Activated T-cell treated with anti-CD3 and anti-CD28 coated beads, Interleukin-2, amount 50 U/mL, for 72 hours (primary cell): ENCODE measurements at places on chromosomes 13 and 19.

GRCh38 chr13:38693641-38694040 lies 6.8 kb downstream of the FREM2 start:
- no peak for DNase-seq

GRCh38 chr13:45333251-45333976 lies 7.6 kb downstream of the TPT1 start:
- DNase-seq: no peak

DNA sequence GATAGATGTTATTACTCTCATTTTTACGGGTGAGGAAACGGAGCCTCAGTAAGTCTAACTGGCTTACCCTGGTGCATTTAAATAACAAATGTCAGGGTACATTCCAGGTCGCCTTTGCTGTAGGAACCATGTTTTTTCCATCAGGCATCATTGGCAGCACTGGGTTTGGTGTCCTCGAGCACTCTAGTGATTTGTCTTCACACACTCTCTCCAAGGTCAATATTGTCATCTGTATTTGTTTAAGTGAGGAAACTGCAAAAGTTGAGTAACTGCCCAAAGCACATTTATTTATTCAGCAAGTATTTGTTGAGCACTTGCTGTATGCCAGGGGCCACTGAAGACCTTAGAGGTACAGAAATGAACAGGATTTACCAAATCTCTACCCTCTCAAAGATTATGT lies 78.6 kb downstream of the DCT start:
- DNase-seq: no peak

GRCh38 chr13:26707122-26708006 lies 53.2 kb downstream of the GPR12 start:
- DNase-seq: peak; percentile 30

- DNase-seq: peak; percentile 33
Observed at GRCh38 chr19:52492201-52492993, 35.1 kb upstream of the ZNF808 start.

DNA sequence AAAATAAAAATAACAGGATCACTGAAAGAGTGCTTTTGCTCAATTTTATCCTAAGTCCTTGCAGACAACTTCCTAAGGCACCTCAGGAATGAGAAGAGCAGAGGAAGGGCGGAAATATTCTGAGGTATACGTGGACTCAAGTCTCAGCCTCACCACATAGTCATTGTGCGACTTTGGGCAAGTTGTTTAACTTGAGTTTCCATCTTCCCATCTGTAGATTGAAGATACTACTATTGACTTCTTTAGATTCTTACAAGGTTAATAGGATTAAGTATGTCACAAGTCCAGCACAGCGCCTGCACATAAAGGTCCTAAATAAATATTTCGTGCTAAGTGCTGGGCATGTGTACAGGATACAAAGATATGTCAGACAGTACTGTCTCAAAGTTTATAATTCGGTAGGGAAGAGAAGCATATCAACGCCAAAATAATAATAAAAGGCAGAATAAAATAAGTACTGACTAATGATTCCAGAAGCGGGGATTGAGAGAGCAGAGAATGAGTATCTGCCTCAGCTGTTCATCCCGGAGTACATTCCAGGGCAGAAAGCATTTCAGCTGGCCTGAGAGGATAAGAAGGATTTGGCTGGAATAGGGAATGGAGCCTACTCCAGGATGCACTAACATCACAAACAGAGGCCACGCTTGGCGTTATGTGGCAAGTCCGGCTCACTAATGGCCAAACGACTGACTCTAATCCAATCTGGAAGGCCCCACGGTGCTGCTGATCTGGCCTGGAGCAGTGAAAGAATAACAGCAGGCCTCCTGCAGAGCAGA lies 139.7 kb downstream of the FLT1 start:
- DNase-seq: no peak

DNA sequence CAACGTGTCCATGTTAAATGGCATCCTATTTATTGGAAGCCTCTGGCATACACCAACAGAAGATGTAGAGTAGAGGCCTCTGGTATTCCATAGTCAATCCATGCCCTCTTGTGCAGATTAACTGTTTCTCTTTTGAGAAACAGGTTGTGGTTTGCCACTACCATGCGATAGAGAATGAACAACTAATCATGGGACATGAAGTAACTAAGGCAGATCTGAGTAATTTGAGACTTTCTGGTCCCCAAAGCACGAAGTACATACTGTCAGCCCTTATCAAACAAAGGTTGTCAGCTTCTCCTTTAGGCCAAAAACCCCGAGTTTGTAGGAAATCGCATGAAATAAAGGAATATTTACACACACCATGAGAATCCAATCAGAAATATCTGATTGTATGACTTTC lies 3.6 kb downstream of the ZNF121 start:
- DNase-seq: no peak

DNA sequence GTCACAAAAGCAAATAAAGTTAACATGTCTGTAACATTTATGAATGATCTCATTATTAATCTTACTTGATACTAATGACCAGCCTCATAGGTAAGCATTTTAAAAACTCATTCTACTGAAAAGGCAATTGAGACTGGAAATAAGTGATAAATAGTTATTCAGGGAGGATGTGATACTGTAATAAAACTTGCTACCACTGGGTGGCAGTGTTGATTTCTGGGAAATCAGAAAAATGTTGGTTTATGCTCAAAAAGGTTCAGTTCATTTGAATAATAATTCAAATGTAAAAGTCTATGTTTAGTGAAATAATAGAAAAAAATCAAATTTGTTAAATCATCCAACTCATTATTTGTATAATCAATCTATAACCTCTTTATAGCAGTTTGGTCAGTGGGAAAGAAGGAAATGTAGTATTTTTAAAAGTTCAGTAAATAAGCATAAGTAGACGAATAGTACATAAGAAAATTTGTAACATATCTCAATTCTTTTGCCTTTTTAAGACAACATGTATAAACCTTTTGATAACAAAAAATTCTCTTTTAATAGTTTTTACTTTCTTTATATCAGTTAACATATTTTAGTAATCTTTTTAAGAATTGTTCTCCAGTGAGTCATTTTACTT lies 9.6 kb downstream of the ABHD13 start:
- DNase-seq: peak; percentile 41
